CD4-positive, alpha-beta T cell (primary cell): ENCODE measurements at places on chromosomes 12 and 14.

- DNase-seq, result no peak
Observed at GRCh38 chr12:86367137-86367536, 110.9 kb upstream of the MGAT4C start.

GRCh38 chr12:74985293-74985985, 224.2 kb downstream of the KCNC2 start:
- DNase-seq, result no peak

- no peak for DNase-seq
Observed at GRCh38 chr12:26327975-26328644, 132.7 kb downstream of the SSPN start.

DNA sequence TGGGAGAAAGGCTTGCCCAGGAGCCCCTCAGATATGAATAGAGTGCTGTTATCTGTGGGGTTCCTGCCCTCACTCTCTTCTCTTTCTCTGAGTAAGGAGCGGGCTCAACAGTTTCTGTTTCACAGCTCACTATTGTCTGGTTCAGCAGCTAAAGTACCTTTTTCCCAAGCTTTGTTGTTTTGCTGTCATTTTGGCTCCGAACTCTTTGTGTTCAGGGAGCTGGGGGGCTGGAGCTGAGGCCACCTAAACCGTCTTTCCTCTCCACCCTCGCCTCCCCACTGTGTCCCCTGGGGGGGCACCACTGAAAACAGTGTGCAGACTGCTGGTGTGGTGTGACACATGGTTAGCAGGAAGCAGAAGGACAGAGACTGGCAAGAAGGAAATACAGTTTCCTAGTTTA, 51.4 kb downstream of the FBXW8 start:
- no peak for DNase-seq

GRCh38 chr12:95738024-95738611, 52.4 kb downstream of the NTN4 start:
- no peak for DNase-seq

GRCh38 chr12:16587514-16587913, 18.4 kb downstream of the LMO3 start:
- DNase-seq, result no peak

DNA sequence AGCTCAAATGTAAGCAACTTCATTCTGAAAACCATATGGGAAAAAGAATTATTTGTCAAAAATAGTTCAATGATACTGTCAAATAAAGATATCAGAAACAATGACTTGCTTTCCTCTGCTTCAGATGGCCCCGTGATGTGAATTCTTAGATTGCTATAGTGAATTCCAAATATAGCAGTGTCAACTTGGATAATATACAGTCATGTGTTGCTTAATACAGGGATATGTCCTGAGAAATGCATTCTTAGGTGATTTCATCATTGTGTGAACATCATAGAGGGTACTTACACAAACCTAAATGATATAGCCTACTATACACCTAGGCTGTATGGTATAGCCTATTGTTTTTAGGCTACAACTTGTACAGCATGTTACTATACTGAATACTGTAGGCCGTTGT, 108.7 kb upstream of the MIS18BP1 start:
- DNase-seq, result no peak

- no peak for DNase-seq
Observed at GRCh38 chr12:53756300-53757100, 4.7 kb upstream of the CISTR start.

DNA sequence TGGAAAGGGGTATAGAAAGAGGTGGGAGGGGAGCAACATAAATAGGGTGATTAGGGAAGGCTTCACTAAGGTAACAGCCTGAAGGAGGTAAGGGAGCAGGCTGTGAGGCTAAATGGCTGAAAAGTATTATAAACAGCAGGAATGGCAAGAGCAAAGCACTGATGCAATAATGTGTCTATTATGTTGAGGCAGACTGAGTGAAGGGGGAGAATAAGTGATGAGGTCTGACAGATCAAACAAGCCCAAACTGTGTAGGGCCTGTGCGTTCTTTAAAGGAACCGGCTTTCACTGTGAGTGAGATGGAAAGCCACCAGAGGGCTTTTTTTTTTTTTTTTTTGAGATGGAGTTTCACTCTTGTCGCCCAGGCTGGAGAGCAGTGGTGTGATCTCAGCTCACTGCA, 6.7 kb upstream of the VCPKMT start:
- DNase-seq, result no peak

DNA sequence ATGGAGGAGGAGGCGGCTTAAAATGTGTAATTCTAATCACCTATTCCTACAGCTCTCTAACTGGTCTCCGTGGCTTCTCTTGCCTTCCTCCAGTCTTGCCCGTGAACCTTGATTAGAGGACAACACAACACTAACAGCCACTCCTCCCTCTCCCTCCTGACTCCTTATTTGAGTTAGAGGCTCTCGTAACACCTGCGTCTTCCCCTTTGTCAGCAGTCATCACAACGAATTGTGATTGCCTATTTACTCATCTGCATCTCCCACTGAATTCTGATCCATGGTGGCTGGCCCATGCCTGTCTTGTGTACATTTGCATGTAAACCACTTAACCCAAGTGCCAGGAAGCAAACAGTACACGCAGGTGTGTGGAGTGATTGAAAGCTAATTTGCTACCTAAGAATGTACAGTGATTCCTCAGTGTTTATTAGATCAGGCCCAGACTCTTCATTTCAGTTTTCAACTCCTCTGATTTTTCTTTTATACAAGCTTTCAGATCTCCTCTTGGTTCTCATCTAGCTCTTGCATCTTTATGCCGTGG, 154.5 kb downstream of the MON2 start:
- no peak for DNase-seq

DNA sequence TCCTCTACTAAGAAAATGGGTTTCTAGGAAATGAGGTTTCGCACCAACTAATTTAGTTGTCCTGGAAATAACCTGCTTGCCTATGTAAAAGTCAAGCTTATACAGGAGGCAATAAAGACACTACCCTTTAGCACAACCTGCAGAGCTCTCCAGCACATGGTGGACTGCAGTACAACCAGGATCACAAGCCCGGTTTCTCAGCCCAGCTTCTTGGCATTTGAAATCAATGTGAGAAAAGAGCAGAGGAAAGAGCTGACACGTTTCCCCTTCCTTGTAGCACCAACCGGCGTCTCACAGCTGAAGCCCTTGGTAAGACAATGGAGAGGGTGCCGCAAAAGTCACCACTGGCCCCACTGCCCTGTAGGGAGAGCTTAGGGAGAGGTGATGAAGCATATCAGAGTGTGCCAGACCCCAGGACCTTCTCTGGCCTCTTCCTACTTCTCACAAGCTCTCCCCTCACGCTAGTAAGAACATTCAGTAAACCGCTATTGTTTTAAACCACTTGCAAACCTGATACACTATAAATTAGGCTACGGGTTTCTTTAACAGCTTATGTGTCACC, 8.6 kb downstream of the SPTLC2 start:
- no peak for DNase-seq

- DNase-seq, result peak; percentile 58
Observed at GRCh38 chr12:26953447-26953846, 15.2 kb downstream of the FGFR1OP2 start.

- DNase-seq, result no peak
Observed at GRCh38 chr14:23436327-23437132, 1.1 kb upstream of the MYH7 start.

DNA sequence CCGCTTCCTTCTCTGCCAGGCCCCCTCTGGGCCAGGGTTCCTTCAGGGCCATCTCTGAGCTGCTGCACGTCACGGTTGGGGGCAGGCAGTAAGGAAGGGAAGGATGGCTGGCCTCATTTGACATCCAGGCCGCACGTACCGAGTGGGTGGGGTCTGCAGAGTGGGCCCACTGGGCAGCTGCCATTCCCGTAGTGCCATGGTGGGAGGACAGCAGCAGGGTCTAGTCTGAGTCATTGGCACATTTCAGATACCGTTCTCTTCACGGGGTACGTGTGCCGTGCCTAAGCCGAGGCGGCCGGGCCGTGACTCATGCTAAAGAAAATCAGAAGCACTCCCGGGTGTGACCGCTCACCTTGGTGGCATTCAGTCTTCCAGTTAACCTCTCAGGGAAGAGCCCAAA, 43.9 kb downstream of the IL31 start:
- DNase-seq, result no peak

GRCh38 chr14:23252420-23253333, 14.9 kb downstream of the RNF212B start:
- no peak for DNase-seq

- DNase-seq, result no peak
Observed at GRCh38 chr12:132804426-132804861, 24.2 kb downstream of the GOLGA3 start.

DNA sequence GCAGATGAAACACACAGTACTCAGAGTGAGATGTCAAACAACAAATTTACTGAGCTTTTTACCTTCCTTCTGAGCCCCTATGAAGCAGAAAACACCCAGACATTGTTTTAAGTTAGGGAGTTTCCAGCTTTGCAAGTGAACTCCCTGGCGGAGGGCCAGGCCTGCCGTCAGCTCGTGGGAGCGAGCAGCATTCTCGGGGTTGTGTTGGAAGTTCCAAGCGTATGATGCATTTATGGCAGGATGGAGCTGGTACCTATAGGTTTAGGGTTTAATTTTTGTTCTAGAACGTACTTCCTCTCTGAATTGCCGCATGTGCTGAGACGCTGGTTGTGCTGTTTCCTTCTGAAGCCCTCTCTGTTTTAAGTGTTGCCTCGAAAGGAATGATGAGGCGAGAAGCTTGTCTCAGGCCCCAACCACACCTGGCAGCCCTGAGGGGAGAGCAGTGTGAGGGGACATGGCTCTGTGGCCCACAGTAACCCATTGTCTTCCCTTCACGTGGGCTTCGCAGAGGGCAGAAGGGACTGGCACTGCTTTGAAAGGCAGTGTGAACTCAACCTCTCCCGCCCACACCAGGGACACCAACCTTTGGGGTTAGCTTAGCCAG, 76.6 kb downstream of the SSPN start:
- DNase-seq, result no peak

DNA sequence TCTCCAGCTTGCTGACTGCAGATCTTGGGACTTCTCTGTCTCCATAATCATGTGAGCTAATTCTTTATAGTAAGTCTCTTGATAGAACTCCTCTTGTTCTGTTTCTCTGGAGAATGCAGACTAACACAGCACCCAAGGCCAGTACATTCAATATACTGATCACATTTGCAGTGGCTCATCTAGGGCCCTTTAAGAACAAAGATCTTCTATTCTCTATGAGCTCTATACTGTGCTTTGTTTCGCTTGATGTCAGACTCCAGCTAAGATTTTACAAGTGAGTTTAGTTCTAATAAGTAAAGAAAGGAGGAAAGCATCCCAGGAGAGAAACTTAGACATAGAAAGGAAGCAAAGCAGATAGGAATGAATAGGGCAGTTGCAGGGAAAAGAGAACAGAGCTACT, 69.3 kb upstream of the TMPO start:
- no peak for DNase-seq

DNA sequence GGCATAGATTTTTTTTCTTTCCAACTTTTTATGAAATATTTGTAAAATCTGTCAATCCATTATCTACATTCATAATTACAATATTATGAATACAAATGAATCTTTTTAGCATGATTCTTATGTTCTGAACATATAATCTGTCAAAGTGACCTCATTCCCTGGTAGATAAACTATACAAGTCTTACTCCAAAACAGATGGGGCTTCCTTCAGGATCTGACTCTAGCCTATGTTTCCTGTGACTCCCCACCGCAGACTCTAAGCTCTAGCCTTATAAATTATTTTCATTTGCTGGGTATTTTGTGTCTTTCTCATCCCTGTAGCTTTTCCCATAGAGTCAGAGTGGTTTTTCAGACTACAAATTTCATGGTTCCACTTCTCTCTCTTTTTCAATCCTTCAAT, 202.1 kb upstream of the KITLG start:
- DNase-seq, result no peak

DNA sequence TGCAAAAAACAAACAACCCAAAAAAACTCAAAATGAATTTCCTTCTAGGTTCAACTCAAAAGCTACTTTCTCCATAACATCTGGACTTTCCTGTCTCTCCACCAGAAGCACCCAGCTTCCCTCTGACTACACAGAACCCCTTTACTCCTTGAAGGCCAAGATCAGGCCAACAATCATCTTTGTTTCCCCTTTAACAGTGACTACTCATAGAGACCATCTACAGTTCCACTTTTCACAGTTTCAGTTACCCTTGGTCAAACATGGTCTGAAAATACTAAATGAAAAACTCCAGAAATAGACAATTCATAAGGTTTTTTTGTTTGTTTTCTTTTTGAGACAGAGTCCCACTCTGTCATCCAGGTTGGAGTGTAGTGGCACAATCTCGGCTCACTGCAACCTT, 11.8 kb downstream of the GCH1 start:
- DNase-seq, result no peak

DNA sequence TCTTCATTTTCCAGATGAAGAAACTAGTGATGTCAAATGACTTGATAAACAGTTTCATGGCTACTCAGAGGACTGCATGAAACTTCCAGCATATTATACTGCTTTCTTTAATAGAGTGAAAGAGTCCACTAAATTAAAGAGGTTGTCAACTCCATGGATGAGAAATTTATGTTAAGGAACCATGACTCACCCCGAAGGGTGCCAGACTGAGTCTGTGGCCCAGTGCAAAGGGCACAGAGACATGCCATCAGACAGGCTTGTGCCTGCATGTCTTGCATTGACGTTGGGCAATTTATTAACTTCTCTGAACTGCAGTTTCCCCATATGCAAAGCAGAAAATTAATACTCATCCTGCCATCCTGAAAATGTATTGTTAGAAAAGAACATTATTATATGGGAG, 382.4 kb downstream of the APAF1 start:
- DNase-seq, result no peak

GRCh38 chr12:64729909-64730587, 29.2 kb downstream of the GNS start:
- no peak for DNase-seq

GRCh38 chr12:12439636-12440035, 82.8 kb downstream of the BORCS5 start:
- peak; percentile 35 for DNase-seq

DNA sequence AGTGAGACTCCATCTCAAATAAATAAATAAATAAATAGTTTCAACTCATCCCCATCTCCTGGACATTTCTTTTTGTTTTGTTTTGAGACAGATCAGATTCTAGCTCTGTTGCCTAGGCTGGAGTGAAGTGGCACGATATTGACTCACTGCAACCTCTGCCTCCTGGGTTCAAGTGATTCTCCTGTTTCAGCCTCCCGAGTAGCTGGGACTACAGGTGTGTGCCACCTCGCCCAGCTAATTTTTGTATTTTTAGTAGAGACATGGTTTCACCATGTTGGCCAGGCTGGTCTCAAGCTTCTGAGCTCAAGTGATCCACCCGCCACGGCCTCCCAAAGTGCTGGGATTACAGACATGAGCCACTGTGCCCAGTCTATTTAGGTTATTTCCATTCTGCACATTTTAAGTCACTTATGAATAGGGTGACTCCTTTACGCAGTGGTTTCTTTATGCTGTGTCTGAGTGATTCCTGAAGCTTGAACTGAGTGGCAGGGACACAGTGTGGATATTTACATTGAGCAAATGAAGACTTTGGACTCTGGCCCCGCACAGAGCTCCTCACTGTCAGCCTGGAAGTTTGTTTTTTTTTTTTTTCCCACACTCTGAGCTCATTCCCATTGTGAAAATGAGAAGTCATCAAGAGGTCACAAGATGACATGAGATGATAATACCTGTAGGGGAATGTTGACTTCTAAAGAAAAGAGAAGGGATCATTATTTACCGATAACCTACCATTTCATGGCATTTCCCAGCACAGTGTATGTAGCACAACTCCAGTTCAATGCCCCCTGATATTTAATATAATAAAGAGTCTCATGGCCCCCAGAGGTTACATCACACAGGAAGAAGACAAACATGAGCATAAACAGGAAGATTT, 72.6 kb downstream of the TBX3 start:
- DNase-seq, result no peak
